Brain (organoid and tissue), 16 donors: ENCODE measurements at places on chromosomes 5 and 9.

GRCh38 chr9:90966480-90967144 is 165.0 kb downstream of the SYK start:
- DNase-seq = no peak

- DNase-seq = no peak
These were observed 429.1 kb upstream of the IRX4 start for GRCh38 chr5:2311851-2312250.

GRCh38 chr5:15577132-15577531 is 77.2 kb downstream of the FBXL7 start:
- DNase-seq = peak; percentile 37

DNA sequence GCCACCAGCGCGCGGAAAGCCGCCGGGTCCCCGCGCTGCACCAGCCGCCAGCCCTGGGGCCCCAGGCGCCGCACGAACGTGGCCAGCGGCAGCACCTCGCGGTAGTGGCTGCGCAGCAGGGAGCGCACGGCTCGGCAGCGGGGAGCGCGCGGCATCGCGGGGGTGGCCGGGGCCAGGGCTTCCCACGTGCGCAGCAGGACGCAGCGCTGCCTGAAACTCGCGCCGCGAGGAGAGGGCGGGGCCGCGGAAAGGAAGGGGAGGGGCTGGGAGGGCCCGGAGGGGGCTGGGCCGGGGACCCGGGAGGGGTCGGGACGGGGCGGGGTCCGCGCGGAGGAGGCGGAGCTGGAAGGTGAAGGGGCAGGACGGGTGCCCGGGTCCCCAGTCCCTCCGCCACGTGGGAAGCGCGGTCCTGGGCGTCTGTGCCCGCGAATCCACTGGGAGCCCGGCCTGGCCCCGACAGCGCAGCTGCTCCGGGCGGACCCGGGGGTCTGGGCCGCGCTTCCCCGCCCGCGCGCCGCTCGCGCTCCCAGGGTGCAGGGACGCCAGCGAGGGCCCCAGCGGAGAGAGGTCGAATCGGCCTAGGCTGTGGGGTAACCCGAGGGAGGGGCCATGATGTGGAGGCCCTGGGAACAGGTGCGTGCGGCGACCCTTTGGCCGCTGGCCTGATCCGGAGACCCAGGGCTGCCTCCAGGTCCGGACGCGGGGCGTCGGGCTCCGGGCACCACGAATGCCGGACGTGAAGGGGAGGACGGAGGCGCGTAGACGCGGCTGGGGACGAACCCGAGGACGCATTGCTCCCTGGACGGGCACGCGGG is at the start of gene TERT:
Gene TERT, minus strand, starts transcription at position 234 of the 815 bp plus-strand sequence. Its CDS starts 79 bp downstream, at position 155.
- no peak for DNase-seq
